ENCODE measurements at places on chromosomes 6 and 20. TPM values are rescaled to one million over a fixed set of nuclear protein-coding genes. Genes with fewer than 3 reads are reported as not detected.

GRCh38 chr6:110688661-110689268, 126.5 kb downstream of the CDK19 start:
- DNase-seq = no peak

- no peak for DNase-seq
These were observed 9.3 kb upstream of the NNAT start for GRCh38 chr20:37511610-37512275.

DNA sequence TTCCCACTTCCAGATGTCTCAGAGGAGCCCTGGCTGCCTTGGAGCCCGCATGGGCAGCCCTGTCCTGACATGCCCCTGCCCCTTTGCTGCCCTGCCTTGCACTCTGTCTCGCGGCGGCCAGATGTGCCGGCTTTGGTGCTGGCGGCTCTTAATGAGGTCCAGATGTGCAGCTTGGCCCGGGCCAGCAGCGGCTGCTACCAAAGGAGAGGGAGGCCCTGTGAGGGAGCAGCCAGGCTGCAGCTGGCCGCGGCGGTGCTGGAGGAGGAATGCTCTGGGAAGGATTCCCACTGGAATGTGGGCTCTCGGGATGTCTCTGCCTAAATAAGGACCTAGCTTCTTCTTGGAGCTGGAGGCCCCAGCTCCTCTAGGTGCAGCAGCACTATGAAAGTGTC, 72.4 kb downstream of the FGD2 start:
- DNase-seq = peak; percentile 96

BCAS4 gene
- 1.8 TPM for total RNA-seq
